ENCODE measurements at places on chromosomes 4 and X.

- no peak for DNase-seq
These were observed 295.3 kb downstream of the ARHGAP10 start for GRCh38 chr4:148027201-148027600.

DNA sequence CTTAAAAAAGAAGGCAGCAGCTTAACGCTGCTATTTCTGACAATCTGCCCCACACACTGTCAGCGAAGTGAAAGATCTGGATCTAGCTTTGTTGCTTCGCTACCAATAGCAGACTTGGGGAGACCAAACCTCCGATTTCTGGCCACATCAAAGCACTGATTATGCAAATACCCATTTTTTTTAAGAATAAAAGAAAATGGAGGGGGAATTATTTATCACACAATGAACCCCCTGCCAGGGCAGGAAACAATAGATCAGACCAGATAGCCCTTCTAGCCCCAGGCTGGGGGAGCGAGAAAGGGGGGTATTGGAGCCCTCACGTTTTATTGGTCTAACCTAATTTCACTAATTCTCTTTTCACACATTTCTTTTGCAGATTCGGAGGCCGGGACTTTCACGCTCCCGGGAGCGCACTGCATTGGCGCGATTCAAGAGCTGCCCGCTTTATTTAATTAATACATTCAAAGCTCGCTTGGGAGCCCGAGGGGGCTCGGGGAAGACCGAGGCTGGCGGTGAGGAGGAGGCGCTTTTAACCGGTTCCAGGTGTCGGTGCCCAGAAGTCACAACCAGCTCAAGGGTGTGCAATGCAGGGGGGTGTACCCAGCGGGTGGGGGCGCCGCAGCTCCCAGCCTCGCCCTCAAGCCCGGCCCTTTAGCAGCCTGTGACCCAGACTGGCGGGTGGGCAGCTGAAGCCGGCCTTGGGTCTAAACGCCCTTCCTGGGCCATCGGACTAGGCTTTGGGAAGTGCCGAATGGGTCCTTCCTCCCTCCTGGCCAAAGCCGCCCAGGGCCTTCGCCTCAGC, 5.5 kb downstream of the NEUROG2 start:
- DNase-seq = no peak

- DNase-seq = peak; percentile 20
These were observed 70.7 kb upstream of the NFKB1 start for GRCh38 chr4:102430461-102430910.

- peak; percentile 38 for DNase-seq
These were observed 501 bp downstream of the ZNF518B start for GRCh38 chr4:10456595-10457254.

DNA sequence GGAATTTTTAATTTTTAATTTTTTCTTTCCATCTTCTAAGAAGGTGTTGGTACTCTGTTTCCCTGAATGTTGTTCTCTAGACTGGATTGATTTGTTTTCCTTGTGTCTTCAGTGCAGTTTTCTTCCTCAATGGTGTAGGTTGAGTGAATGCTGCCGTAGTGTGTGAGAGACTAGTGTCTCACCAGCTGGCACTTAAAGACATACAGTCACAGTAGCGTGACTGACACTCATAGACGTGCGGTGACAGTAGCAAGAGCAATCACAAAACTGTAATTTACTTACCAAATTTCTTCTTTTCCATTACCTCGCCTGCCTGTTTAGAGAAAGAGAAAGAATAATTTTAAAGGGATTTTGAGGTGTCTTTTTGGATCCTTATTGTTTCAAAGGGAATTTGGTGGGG, 21.4 kb upstream of the PGM2 start:
- DNase-seq = no peak

DNA sequence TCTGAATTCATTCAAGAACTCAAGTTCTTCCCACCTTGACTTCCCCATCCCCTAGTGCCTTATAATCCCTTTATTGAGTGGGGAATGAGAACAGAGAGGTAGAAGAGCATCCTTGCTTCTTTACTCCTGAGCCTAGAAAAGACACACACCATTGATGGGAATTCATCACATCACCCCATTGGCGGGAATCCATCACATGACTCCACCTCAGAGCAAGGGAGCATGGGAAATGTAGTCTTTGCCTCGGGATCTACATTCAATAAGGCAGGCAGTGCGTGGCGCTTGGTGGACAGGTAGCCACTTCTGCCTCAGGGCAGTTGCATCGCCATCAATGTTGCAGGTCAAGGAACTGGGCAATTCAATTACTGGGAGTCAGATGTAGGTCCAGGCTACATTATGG, 50.7 kb downstream of the MXRA5 start:
- DNase-seq = peak; percentile 5

- no peak for DNase-seq
These were observed 514.8 kb downstream of the BCOR start for GRCh38 chrX:39582976-39583375.

- DNase-seq = no peak
These were observed 44.9 kb upstream of the PRSS48 start for GRCh38 chr4:151231915-151232595.

DNA sequence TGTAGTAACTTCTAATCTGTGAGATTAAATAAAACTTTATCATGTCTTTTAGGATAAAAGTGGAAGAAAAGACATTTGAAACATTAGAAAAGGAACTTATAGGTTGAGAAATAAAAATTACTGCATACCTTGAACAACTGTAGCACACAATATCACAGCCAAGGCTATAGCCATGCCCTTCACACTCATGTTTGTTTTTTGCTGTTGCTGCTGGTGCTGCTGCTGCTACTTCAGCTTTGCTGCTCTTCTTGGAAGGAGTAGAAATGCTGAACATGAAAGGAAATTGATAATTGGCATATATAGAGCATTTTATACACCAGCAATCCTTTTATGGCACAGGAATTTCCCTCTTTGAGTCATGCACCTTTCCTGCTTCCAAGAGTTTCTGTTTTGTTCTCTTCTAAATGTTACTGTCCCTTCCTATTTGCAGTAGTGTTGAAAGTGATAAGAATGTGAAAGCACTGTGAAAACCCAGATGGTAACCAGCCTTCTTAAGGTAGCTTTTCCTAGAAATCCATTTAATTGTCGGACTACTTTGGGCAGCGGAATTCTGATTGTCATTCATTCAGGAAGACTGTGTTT, at the start of gene CXCL11:
CXCL11 (minus strand) TSS at position 272 of the 582 bp plus-strand sequence; CDS start at position 189, 83 bp downstream.
- DNase-seq = peak; percentile 38

DNA sequence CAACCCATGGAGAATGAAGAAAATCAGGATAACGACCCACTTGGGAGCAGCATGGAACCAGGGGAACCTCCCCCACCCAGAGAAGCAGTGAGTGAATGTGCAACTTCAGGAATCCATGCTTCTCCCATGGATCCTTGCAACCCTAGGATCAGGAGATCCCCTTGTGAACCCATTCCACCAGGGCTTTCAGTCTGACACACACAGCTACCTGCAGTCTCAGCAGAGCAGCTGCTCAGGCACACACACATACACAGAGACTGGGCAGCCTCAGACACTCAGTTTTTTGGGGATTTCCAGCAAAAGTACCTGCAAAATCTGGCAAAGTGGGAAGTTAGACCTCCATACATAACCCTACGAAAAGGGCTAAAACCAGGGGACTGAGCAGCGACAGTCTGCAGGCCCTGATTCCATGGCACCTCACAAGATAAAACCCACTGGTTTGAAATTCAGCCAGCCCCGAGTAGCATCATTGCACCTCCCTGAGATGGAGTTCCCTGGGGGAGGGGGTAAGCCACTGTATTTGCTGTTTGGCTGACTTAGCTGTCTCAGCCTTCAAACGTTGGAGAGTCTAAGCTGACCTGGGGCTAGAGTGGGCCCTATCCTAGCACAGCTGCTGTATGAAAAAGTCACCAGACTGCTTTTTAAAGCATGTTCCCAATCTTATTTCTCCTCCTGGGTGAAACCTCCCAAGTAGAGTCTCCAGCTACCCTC, 737.5 kb upstream of the NDST4 start:
- DNase-seq = no peak

DNA sequence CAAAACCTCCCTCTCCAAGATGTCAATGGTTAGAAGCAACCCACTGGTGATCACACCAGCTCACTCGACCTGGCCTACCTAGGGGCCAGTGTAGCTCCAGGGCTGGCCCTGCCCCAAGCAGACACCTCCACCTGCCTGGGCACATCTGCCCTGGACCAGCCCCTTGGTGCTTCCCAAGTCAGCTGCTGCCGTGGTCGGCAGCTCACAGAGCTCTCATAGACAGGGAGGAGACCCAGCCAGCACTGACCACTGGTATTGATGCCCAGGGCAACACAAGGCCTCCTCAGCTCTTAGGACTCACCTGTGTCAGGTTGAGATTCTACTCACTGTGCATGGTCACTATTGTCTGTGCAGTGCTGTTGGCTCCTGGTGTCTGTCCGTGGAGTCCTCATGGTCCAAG, 51.7 kb downstream of the SEPSECS start:
- no peak for DNase-seq

- DNase-seq = no peak
These were observed 17.7 kb downstream of the PPP3CA start for GRCh38 chr4:101329592-101329991.

DNA sequence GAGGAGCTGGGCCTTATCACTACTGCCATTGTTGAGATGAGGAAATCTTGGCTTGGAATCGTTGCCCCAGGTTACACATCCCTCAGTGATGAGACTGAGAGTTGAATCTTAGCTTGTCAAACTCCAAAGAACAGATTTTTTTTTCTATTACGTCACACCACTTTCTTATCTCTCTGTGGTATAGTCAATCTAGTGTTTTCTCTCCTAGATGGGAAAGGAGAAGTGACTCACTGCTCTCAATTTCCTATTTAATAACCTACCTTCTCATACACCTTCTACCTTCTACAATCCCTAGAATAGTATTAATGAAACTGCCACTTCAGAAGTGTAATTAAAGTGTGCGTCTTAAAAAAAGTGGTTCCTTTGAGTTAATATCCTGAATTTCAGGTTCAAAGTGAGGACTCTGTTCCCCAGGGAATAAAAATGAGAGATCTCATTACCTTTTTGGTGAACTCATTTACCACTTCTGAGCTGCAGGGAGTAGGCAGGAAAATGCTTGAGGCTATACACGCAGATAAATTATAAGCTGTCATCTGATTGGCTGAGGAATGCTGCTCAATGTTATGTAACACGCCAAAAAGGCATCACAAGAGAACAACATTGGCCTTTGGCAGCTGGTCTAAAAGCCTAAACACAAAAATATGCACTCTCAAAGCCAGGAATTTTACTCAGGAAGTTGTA, 59.3 kb downstream of the MAD2L1 start:
- peak; percentile 2 for DNase-seq
